NK-92 treated with Interleukin-12 subunit alpha and Interleukin-12 subunit beta, amount 100 ng/mL, for 24 hours (cell line): ENCODE measurements at places on chromosomes 3 and 15.

GRCh38 chr3:194083637-194084224, 52.2 kb upstream of the HES1 start:
- DNase-seq = no peak

GRCh38 chr3:114721864-114722263, 425.2 kb downstream of the ZBTB20 start:
- DNase-seq = no peak

DNA sequence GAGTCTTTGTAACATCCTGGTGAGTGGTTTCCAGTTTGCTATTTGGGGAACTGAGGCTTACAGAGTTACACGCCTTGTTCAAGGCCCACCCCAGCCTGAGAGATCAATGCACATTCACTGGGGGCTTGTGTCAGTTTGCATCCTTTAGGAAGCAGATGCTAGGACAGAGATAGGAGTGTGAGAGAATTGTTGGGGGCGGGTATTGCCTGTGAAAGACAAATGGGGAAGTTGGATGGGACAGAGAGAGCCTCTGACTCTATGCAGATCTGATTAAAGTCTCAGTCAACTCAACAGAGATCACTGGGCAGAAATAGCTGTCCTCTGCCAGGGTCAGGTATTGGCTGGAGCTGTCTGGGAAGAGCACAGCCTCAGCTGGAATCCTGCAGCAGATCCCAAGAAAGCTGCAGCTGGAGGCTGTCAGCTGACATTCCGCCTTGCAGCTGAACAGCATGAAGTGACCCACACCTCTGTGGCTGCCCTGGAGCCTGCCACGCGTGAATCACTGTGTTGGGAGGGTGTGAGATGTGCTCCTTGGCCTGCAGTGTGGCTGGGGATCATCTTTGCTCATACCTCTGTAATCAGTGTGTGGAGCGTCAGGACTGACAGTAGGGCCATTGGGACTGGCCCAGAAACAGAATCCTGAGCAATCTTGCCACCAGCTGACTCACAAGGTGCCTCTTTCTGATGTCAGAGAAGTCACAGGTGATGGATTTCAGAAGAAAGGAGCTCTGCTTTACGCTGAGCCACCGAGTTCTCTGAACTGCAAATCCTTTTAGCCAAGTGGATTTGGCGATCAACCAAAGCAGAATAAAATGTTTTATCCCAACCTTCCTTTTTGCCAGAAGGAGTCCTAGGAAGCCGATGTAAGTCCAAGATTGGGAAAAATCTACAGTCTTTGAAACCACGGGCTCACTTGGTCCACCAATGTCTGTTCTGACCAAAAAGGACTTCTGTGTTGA, 284.1 kb upstream of the LRRFIP2 start:
- DNase-seq = no peak

- DNase-seq = no peak
Observed at GRCh38 chr15:43132830-43133429, 456 bp upstream of the TMEM62 start.
